Islet precursor cell (in vitro differentiated cells): ENCODE measurements at places on chromosomes 2 and 18.

- DNase-seq: no peak
Observed at GRCh38 chr2:15041429-15041837, 408.9 kb downstream of the LRATD1 start.

DNA sequence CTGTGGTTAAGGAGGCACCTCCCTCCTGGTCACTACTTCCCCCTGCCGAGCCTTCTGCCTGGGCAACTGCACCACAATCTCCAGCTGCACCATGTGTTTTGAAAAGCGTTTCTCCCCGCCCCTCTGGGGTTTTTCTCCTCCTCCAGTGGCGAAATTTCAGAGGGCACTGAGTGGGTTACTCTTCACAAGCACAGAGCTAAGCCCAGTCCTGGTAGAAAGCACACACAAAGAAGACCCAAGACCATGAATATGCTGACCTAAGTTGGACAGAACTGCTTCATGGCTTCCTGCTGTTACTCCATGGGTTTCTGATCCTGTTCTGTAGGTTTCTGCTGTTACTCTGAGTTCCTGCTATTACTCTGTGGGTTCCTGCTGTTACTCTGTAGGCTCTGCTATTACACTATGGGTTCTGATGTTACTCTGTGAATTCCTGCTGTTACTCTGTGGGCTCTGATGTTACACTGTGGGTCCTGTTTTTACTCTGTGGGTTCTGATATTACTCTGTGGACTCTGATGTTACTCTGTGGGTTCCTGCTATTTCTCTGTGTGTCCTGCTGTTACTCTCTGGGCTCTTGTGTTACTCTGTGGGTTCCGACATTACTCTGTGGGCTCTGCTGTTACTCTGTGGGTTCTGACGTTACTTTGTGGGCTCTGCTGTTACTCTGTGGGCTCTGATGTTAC lies 216.6 kb downstream of the RTP5 start:
- no peak for DNase-seq

DNA sequence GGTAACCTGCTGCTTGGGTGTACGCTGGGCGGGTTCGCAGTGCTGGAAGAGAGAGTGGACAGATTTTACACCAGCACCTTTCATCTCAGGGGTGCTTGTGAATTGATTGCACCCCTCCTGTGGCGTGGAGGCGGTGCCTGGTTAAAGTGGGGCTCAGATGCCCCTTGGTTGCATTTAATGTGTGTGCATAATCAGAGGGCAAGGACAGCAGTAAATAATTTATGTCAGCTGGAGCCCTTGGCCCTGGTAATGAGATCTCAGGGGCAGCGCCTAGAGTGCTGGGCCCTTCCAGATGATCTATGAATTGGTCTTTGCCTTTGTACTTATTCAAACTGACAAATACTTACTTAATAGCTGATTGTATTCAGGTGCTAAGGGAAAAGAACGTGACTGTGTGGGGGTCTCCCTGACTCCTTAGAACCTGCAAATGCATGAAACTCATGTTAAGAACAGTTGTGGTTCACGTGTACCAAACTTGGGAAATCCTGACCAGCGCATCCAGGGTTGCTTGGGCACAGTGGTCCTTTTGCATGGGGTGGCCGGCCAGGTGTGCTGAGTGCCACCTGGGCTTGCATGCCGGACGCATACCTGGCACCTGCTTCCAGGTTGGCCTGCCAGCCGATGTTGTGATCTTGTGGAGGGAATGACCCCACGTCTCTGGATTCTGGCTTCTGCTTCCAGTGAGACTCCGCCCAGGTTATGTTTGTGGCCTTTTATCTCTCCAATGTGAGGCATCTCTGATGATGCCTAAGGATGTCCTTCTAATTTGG lies 118.5 kb downstream of the AGAP1 start:
- DNase-seq: no peak

GRCh38 chr2:3585261-3586109 lies 9.4 kb upstream of the COLEC11 start:
- no peak for DNase-seq

GRCh38 chr2:6423157-6423556 lies 442.6 kb downstream of the CMPK2 start:
- no peak for DNase-seq

GRCh38 chr2:138364554-138365162 lies 136.9 kb upstream of the SPOPL start:
- no peak for DNase-seq

DNA sequence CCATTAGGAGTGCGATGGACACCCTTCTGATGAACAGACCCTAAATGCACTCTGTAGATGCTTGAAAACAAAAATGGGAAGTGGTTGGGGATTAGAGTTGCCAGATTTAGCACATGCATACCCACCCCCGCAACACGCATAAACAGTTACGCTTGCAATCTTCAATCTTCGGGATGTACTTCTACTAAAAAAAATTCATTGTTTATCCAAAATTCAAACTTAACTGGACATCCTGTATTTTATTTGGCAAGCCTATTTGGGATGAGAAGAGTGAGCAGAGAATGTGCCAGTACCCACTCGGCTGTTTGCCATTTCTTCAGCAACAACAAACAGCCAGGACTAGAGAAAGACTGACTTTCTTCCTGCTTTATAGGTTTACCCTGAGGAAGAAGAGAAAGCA lies 18.4 kb downstream of the KIAA2012 start:
- no peak for DNase-seq

GRCh38 chr2:152334701-152335015 lies 316 bp upstream of the FMNL2 start:
- no peak for DNase-seq
